ENCODE measurements at places on chromosomes 7 and 10.
A peak's percentile ranks its signal among the peaks of the same experiment; 100 is the strongest.

DNA sequence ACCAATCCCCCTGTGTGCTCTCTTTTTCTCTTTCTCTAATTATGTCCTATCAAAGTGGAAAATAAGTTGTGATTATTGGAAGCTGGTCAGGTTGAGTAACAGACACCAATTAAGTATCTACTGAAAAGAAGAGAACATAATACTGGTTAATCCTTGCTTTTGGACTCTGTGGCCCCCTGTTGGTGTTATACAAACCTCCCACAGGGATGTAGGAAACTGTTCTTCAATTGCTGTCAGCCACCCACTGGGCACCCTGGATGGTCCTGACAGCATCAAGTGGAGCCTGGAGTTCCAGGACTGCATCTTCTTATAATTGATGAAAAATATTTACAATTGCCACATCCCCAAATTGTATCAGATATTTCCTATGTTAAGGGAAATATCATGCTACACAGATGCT lies 939.7 kb downstream of the KCNMA1 start:
- no peak for DNase-seq

DNA sequence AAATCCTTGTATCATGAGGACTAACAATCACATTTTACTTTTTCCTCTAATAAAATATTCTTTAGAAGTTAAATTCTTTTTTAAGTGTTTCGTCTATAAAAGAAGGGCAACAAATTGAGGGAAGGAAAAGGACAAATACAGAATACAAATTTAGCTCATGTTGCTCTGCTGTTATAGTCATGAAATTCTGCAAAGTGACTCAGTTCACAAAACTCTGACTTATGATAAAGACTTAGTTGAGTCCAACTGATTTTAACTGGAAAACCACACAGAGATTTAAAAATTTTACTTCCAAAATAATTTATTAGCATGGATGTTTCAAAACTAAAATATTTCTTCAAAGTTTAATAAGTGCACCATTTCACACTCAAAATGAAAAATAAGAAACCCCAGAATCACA lies 75.0 kb upstream of the GPR22 start:
- peak; percentile 78 for DNase-seq

DNA sequence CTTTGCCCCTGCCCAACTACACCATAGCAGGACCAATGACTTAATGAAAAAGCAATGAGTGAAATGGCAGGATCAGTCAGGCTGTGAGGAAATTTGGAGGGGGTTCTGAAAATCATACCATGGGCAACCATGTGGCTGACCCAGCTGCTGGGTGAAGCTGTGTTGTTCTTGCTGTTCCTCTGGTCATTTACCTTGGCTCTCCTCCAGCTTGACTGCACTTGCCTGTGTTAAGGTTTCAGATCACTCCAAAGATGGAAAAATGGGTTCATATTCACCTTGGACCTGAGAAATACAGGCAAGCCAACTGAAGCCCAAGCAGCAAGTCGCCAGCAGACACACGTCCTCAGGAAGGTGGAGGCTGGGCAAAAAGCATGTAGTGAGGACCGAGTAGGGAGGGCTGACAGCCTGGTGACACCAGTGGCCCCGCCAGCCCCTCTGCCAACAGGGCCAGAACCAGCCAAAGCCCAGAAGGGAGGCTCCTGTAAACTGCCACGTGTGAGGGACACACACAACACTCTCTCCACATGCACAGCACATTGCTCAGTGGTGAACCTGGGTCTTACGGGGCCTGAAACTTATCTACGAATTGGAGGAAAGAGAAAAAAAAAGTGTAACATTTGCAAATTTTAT lies 40.1 kb downstream of the PARP12 start:
- peak; percentile 47 for DNase-seq

DNA sequence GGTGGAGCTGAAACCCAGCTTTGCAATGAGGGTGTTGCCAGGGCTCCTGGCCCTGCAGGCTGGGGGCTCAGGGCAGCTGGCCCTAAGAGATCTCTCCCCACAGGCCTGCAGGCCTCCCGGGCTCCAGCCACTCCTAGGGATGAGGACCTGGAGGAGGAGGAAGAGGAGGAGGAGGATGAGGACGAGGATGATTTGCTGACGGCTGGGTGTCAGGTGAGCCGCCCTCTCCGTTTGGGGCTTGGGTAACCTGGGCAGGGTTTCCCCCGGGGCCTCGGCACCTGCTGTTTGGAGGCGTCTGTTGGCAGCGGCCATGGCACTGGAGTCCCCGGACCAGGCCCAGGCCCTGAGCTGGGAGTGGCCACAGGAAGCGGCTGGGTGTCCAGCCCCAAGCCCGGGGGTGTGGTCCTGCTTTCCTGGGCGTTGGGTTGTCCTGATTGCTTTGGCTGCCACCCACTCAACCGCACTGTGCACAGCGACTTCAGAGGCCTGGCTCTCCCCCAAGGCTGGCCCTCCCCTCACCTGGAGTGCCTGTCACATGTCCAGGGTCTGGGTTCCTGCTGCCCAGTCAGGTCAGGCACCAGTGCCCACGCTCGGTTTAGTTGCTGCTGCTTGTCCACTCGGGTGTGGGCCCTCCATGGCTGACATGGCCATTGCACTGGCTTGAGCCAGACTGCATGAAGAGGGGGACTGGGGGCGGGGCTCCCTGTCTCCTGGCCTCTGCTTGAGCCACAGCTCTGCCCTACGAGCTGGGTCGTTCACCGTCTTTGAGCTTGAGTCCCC lies 5.9 kb downstream of the ZNF316 start:
- DNase-seq: no peak

DNA sequence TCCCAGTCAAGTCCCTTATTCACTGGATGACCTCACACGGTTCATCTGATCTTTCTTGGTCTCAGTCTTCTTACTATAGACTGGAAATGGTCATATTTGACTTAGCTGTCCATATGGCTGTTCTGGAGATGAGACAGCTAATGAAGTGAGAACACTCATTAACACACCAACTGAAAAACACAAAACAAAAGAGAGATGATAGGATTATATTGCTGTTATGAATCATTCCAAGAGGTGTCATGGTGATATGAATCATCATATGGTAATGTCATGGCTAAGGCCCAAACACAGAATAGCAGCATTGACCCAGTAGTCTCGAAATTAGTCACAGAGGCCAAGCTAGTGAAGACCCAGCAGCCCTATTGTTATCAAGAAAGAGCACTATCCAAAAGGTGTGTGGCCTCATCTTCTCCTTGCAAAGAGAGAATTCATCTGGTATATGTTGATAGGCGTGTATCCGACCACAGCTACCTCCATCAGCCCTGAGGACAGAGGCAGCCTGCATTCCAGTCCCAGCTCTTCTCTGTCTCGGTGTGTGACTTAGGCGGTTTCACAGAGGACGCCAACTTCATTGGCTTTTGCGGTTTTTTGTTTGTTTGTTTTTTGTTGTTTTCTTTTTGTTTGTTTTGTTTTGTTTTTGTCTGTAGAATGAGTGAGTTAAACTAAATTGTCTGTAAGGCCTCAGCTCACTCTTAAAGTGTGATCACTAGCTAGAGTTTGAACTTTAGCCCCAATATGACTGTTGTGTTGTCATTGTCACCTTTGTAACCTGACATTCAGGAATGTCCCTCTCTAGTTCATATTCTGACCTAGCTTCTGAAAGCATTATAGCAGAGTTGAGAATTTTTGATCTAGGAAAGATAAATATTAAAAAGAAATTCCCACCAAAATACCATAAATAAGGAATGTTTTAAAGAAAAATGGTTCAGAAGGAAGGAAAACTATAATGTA lies 97.4 kb upstream of the PDCD4 start:
- peak; percentile 78 for DNase-seq

DNA sequence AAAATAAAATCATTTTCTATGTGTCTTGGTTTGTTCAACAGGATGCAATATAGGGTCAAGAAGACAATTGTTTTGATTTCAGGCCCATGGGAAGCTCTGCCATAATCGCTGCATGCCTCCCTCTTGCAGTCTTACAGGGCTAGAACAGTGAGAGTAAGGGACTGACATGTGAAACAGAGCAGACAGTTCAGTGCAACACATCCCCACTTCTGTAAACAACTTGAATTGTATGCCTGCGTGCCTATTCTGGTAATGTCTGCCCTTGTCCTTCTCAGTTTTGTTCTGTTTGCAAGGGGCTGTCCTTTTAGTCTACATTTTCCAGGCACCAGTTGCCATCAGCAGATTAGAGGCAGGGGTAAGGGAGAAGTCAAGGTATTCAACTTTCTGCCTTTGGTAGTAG lies 34.8 kb upstream of the GPR37 start:
- no peak for DNase-seq

- no peak for DNase-seq
Measured at GRCh38 chr7:142645777-142646176, 103.5 kb upstream of the PRSS1 start.

- DNase-seq: peak; percentile 14
Measured at GRCh38 chr7:100612730-100613390, 520 bp downstream of the MOSPD3 start.

DNA sequence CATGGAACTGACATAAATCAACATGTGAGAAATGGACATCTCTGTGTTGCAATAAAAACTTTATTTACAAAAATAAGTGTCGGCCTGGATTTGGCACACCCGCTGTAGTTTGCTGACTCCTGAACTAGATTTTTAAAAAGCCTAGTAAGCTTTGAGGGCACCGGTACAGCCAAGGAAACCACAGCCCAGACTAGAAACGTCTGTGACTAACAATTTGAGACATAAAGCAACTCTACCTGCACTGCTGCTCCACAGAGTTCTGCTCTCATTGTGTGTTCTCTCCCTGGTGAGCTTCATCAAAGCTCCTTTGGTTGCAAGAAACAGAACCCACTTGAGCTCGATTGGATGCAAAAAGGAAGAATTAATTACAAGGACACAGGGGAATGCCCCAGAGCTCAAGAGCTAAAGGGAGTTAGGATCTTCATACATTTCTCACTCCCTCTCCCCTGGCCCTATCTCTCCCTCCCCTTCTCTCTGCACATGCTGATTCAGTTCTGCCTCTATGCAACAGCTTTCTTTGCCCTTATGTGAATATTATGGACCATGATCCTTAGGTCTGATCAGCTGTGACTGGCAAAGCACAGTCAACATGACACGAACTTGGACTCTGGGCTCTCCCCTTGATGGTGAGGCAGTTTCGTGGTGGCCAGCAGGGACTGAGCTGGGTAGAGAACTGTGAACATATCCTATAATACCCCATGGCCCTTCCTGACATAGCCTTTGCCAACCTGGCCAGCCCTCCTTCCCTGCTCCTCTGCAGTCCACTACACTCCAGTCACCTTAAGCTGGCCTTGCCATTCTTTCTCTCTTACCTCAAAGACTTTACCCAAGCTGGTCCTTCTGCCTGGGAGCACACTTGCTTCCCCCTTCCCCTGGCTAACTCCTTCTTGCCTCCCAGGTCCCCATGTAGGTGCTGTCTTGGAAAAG lies 77.5 kb upstream of the YAE1 start:
- DNase-seq: no peak

- DNase-seq: no peak
Measured at GRCh38 chr10:68310531-68310930, 21.3 kb upstream of the HNRNPH3 start.

DNA sequence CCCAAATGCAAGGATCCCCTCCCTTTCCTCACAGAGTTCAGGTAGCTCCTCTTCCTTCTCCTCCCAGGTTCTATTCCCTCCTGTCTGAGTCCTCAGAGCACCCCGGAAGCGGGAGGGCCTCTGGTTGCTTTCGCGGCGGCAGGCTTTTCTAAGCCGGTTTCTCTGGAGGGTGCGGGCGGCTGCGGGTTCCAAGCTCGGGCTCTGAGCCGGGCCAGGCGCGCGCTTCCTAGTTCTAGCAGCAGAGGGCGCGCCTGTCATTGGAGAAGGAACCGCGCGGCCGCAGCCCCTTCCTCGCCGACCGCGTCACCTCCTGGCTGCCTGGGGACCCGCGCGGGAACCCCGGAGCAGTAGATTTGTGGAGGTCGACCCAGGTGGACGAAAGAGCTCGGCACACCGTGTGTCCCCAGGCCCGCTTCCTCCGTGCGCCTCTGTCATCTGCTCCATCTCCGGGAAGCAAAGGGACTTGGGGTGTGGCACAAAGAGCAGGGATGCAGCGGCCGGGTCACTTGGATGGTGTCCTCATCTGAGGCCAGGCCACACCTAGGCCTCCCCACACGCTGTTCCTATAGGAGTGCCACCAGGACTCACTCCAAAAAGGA lies 389.0 kb upstream of the PODXL start:
- peak; percentile 55 for DNase-seq

GRCh38 chr7:99459087-99459486 lies 6.9 kb downstream of the ATP5MF start:
- peak; percentile 21 for DNase-seq

DNA sequence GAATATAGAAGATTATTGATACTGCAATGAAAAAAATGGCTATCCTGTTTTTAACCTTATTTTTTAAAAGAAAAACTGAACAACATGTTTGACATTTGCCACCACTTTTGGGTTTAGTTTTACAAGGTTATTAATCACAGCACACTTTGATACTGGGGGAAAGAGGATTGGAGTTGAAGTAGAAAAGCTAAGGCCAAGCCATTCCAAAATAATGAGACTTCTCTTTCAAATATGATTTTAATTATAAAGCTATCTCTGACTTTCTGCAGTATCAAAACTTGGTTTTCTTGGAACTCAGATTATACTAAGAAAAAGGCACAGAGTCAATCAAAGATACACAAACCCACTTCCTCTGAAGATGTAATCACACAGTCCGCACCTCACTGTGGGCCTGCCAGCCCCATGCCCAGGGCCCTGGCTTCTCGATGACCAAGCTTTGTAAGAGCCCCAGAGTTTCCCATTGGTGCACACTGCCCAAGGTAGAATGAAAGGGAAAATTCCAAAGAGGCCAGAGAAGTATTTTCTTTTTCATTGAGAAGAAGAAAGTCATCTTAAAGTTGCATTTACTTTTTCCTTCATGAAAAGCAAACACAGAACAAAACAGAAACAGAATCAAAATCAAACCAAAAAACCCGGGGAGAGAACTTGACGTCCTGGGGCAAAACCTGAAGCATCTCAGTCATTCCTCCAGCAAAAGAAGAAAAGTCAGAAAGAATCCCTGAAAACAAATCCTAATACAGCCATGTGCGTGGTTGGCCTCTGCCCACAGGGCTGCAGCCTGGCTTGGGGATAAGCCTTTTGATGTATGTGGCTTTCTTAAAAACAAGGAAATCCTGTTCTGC lies 187.7 kb upstream of the KLF6 start:
- DNase-seq: no peak

- DNase-seq: peak; percentile 58
Measured at GRCh38 chr10:58952747-58953466, 223.5 kb upstream of the PHYHIPL start.

GRCh38 chr7:135980665-135981180 lies 3.6 kb upstream of the MTPN start:
- DNase-seq: peak; percentile 74

- DNase-seq: no peak
Measured at GRCh38 chr10:100838986-100839385, 73.8 kb upstream of the SLF2 start.

DNA sequence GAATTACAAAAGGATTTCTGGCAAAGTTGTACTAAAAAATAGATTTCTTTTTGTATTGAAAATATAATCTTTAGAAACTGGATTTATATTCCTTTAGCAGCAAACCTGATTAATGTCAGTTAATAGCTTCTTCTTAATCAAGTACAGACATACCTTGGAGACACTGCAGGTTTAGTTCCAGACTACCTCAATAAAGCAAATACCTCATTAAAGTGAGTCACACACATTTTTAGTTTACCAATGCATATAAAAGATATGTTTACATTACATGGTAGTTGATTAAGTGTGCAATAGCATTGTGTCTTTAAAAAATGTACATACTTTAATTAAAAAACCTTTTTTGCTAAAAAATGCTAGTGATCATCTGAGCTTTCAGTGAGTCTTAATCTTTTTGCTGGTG lies 215.0 kb downstream of the BICC1 start:
- DNase-seq: no peak

All from EH (cell line).